Retinal pigment epithelial cell (primary cell): ENCODE measurements at places on chromosomes 11 and 22.

- no peak for DNase-seq
Observed at GRCh38 chr11:86980086-86980796, 25.0 kb upstream of the FZD4 start.

DNA sequence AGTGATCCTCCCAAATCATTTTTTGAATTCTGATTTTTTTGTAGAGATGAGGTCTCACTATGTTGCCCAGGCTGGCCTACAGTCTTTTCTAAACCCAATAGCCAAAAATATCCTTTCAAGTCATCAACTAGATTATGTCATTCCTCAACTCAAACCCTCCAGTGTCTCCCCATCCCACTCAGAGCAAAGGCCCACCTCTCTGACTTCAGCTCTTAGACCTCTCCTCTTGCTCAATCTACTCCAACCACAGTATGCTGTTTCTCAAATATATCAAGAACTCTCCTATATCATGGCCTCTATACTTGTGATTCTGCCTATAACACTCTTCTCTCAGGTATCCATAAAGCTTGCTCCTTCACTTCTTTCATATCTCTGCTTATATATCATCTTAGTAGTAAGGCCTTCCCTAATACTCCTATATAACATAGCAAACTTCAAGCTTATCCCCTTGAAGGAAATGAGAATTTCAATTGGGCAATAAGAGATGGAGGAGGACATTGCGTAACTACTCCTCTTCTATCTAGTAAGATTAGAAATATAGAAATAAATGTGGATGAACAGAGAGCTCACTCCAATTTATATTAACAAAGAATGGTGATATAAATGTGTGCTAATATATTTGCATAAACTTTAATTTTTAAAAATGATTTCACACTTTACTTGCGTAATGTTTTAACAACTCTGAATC, 24.5 kb downstream of the DLG2 start:
- DNase-seq: no peak

DNA sequence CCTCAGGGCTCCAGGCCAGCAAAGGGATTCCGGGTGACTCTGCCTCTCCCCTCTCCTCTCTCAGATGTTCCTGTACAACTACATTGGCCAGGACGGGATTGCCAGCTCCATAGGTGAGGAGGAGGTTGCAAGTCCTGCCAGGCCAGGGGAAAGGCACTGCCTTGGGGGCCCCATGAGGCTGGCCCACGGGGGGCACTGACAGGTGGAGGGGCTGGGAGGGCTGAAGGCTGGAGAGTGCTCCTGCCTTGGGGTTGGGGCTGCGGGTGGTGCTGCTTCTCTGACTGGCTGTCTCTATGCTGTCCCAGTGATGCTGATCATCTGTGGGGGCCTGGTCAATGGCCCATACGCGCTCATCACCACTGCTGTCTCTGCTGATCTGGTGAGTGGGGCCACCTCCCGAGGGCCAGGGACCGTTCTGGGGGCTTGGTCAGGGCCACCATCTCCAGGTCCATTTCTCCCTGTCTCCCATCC, 21.7 kb downstream of the SLC37A2 start:
- DNase-seq: no peak

- DNase-seq: no peak
Observed at GRCh38 chr11:125883375-125883774, 4.1 kb upstream of the HYLS1 start.

DNA sequence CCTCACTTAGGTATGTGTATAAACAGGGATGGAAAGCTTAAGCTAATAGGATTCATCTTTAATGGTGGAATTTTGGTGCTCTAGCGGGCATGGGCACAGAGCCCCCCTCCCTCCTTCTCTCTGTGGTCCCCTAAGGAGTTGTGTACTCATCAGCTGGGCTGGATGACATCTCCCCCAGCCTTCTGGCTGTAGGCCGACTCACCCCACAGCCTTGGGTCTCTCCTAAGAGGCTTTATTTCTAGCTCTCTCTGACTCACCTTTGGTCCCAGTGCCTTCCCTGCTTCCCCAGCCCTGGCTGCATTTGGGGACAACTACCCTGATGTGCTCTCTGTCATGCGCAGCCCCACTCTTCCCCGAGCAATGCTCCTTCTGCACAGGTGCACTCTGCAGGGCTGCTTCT, 26.9 kb downstream of the SLC6A5 start:
- DNase-seq: no peak

GRCh38 chr11:29271616-29272015, 745.2 kb downstream of the KCNA4 start:
- peak; percentile 69 for DNase-seq

DNA sequence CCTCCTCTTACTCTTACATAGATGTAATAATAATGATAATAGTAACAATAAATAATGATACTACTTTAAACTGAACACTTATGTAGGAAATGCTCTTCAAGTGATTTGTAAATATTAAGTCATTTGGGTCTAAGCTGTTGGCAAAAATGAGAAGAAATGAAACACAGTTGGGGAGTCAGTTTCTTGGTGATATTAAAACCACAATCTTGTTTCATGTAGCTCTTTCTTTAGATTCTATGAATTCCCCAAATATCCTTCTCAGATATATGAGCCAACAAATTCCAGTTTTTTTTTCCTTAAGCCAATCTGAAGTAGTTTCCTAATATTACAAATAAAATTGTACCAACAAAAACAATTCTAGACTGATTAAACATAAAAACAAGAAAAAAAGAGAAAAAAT, 1115.6 kb upstream of the CNTN5 start:
- no peak for DNase-seq

DNA sequence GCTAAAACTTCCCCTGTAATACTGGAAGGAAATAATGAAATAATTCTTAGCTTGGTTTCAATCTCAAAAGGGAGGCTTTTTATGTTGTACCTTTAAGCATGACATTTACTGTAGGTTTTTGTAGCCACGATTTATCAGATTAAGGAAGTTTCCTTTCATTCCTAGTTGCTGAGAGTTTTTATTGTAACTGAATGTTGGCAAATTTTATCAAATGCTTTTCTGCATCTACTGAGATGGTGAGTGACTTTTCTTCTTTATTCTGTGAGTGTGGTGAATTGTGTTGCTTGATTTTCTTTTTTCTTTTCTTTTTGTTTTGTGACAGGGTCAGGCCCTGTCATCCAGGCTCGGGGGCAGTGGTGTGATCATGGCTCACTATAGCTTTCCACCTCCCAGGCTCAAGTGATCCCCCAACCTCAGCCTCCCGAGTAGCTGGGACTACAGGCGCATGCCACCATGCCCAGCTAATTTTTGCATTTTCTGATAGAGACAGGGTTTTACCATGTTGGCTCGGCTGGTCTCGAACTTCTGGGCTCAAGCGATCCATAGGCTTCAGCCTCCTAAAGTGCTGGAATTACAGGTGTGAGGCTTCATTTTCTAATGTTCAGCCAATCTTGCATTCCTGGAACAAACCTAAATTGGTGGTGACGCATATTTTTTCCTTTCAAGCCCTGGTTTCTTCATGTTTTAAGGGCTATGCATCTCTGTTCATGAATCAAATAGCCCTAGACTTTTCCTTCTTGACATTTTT, 26.2 kb downstream of the SUSD2 start:
- no peak for DNase-seq

- no peak for DNase-seq
Observed at GRCh38 chr22:21922370-21923162, 30.1 kb downstream of the PPM1F start.

DNA sequence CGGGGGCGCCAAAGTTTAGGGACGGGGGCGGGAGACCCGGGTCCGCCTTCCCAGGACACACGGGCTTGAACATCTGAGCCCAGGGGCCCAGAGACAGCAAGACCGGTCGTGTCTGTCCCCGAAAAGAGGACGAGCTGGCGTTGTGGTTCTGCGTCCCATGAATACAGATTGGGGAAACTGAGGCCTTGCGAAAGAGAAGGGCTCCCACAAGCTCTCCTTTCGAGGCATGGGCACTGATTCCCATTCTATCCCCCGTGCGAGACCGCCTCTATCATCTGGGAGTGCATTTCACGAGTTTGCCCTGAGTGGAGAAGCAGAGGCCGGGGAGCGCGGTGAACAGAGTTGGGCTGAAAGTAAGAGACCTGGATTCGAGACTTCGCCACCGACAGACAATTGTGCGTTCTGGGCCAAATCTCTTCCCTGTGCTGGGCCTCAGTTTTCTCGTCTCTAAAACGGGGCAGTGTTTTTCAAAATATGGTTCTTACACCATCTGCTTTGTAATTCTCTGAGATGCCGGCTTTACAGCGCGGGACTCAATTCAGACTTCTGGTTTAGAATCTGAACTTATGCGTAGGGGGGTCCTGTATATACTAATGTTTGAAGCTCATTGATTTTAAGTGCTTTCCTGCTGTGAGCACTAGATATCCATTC, 471 bp downstream of the RNF185 start:
- no peak for DNase-seq

- no peak for DNase-seq
Observed at GRCh38 chr11:120780239-120780638, 243.7 kb upstream of the TBCEL start.
